A549 (cell line): ENCODE measurements at places on chromosomes 16 and 17. TPM values are rescaled to one million over a fixed set of nuclear protein-coding genes. Genes with fewer than 3 reads are reported as not detected.

DNA sequence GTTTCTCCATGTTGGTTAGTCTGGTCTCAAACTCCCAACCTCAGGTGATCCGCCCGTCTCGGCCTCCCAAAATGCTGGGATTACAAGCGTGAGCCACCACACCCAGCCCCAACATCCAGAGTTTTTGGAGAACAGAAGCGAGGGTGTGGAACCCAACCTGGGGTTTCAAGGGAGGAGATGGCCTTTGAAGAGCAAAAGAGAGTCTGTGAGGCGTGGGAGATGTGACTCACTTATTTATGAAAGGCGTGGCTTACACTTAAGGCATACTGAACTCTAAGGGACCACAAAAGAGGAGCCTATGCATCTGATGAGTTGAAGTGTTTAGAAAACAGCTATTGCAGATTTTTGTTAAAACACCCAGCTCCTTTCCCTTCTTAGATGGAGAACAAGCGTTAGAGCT, 18.9 kb downstream of the ARSG start:
- DNase-seq = no peak

DNA sequence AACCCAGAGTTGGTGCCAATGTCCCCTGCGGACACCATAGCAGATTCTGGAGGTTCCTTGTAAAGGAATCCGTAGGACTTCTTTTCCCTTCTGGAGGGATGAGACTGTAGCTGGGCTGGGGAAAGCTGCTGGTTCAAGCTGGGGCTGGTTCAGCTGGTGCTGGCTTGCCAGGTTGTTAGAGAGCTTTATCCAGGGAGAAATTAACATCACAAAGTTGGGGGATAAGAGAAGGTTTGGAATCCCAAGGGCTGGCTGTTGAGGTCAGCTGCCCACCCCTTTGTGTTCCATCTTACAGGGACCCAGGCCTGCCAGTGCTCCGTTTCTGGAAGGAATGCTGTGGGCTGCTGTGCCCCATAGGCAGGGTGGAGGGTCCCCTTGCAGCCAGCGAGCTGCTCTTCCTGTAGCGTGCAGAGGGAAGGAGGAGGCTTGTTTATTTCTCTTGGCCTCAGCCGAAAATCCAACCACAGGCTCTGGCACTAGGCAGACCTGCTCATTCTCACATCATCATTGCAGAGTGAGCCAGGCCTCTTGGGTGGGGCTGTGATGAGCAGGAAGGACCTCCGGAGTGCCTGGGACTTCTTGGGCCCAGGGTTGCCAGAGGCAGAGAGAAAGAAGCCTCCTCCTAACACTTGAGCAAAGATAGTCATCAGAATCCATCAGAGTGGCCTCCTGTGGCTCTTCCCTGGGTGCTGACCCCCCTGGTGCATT, 251.1 kb downstream of the SEC14L1 start:
- peak; percentile 74 for DNase-seq

DNA sequence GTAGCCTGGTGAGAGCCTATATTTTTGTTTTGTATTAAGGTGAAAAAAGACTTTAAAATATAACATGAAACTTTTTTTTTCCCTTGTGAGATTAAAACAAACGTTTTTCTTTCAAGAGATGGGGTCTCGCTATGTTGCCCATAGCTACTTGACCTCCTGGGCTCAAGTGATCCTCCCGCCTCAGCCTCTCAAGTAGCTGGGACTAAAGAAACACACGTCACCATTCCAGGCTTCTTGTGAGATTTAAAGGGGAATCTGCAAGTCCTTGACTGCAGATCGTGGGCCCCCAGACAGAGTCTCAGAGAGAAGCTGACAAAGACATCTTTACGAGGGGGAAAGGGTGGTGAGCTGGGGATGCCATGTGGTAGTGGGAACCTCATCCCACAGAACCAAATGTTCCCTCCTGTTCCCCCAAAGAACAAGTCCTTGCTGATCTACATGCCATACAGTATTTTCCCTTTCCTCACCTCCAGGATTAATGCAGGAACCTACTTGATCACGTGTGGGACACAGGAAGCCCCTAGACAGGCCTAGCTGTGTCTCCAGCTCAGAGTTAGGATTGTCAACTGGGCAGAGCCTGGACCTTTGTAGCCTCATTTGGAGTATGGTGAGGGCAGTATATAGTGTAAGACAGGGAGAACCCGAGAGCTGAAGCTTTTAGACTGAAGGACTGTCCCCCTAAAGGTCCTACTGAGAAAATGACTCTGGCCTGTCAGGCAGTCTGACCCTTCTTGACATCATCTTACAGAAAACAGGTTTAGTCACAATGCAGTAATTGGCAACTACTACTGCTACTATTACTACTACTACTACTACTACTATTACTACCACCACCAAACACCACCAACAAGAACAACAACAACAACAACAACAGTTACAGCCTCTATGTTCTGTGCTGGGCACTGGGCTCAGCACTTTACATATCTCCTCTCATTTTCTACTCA, 4.1 kb downstream of the MAP3K14 start:
- DNase-seq = no peak

GRCh38 chr17:57130708-57131461, 45.8 kb downstream of the AKAP1 start:
- peak; percentile 82 for DNase-seq

P2RX1 gene
- 0.09 to 0.13 TPM in 2 of 3 replicates, not detected in the other for polyA plus RNA-seq

- no peak for DNase-seq
Observed at GRCh38 chr16:55697867-55698266, 42.1 kb downstream of the SLC6A2 start.

CDIPT gene
- 60.3 to 72.1 TPM (median 71.2 TPM) in 3 replicates for polyA plus RNA-seq

GRCh38 chr17:39045948-39046679, 78.9 kb upstream of the FBXO47 start:
- DNase-seq = no peak

CDH15 gene
- 0.03 to 0.09 TPM (median 0.08 TPM) in 3 replicates for polyA plus RNA-seq

CHST5 gene
- 0.08 TPM in 2 of 3 replicates, not detected in the other for polyA plus RNA-seq

DNA sequence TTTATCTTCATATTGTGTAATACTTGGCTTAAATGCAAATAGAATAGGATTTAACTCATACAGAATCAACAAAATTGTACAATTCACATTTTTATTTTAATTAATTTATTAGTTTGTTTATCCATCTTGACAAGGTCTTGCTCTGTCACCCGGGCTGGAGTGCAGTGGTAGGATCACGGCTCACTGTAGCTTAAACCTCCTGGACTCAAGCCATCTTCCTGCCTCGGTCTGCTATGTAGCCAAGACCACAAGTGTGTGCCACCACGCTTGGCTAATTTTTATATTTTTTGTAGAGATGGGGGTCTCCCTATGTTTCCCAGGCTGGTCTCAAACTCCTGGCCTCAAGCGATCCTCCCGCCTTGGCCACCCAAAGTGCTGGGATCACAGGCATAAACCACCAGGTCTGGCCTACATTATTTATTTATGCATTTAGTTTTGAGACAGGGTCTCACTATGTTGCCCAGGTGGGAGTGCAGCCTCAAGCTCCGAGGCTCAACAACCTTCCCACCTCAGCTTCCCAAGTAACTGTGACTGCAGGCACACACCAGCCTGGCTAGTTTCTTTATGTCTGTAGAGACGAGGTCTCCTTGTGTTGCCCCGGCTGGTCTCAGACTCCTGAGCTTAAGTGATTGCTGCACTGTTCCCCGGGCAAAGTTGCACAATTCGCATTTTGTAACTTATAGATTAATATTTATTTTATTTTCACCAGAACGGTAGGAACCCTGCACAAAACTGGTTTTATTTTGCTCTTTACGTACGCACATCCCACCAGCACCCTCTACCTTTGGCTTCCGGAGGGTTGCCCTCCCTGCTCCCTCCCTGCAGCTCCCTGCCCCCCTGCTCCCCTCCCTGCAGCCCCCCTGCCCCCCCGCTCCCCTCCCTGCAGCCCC, 4.9 kb downstream of the DPEP1 start:
- peak; percentile 69 for DNase-seq

KRTAP4-9 gene
- polyA plus RNA-seq = not detected in 3 replicates

GRCh38 chr17:75433218-75433783, 23.1 kb upstream of the TMEM94 start:
- DNase-seq = no peak
